ENCODE measurements at places on chromosomes 7 and 10.

- DNase-seq = no peak
These were observed 808.5 kb downstream of the PHTF2 start for GRCh38 chr7:78607099-78607498.

DNA sequence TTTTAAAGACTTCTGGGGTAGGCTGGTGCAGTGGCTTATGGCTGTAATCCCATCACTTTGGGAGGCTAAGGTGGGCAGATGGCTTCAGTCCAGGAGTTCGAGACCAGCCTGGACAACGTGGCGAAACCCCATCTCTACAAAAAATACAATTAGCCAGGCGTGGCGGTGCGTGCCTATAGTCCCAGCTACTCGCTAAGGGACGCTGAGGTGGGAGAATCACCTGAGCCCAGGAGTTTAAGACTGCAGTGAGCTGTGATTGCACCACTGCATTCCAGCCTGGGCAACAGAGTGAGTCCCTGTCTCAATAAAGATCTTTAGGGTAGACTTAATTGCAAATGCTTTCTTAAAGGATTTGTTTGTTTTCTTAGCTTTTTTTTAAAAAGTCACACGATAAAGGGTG, 29.3 kb downstream of the PTPN12 start:
- no peak for DNase-seq

- no peak for DNase-seq
These were observed 2.2 kb downstream of the IFT22 start for GRCh38 chr7:101319401-101319800.

DNA sequence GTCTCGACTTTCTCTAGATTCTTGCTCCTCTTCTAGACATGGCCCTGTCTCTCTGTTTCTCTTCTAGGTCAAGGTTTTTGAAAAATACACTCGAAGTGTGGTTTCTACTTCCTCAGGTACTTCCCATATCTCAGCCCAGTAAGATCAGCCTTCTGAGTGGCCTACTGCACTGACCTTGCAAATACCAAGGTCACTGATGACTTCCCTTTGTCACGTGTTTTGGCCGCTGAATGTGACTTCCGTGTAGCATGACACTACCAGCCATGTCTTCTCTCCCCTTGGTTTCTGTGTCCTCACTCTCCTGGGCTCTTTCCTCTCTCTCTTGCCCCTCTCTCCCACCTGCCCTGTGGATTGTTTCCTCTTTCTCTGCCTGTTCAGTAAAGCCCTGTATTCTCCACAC, 7.9 kb upstream of the WIPF3 start:
- no peak for DNase-seq

DNA sequence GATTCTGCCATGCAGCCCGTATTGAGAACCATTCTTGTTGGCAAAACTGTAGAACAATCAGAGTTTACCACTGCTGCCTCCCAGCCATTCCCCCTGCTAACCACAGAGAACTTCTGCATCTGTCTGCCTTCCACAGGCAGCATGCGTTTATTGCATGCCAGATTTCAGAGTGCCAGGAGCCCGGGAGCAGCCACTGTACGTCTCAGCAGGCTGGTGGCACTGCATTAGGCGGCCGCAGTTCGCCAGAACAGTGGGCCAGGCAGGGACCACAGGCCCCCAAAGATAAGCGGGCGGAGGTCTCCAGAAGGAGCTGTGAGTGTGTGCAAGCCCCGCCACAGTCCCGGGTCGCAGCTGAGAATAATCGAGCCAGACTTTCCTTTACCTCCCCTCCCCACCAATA, 31.8 kb downstream of the ZNF467 start:
- no peak for DNase-seq

GRCh38 chr10:58555930-58556311, 43.2 kb downstream of the BICC1 start:
- no peak for DNase-seq

- no peak for DNase-seq
These were observed 109.5 kb downstream of the PRKG1 start for GRCh38 chr10:51183783-51184182.

DNA sequence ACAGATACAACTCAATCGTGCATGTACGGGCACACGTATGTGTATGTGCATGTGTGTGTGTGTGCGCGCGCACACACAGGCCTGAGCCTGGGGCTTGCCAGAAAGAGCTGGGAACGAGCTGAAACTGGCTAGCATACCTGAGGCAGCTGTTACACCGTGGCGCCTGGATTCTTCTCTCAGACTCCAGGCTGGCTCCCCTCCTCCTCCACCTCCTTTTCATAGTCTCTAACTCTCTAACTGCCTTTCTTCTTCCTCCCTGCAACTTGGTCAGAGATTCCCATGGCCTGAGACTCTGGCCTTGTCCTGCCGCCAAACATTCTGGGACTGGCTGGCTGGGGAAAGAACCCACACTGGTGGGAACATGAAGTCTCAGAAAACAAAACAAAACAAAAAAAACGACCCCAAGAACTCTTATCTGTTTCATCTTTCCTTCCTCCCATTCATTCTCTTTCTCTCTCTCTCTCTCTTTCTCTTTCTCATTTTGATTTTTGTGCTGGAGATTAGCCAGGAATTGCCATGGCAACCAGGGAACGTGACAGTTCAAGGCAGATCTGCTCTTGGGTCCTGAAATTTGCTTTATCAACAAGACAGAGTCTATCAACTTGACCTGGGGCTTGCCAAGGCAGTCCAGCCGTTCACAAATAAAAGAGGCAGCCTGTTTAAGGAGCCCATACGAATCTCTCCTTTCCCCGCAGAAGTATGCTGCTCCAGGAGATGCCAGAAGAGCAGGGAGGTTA, 76.8 kb upstream of the SEM1 start:
- DNase-seq = no peak

GRCh38 chr7:157620616-157621015, 283.8 kb downstream of the DNAJB6 start:
- no peak for DNase-seq

DNA sequence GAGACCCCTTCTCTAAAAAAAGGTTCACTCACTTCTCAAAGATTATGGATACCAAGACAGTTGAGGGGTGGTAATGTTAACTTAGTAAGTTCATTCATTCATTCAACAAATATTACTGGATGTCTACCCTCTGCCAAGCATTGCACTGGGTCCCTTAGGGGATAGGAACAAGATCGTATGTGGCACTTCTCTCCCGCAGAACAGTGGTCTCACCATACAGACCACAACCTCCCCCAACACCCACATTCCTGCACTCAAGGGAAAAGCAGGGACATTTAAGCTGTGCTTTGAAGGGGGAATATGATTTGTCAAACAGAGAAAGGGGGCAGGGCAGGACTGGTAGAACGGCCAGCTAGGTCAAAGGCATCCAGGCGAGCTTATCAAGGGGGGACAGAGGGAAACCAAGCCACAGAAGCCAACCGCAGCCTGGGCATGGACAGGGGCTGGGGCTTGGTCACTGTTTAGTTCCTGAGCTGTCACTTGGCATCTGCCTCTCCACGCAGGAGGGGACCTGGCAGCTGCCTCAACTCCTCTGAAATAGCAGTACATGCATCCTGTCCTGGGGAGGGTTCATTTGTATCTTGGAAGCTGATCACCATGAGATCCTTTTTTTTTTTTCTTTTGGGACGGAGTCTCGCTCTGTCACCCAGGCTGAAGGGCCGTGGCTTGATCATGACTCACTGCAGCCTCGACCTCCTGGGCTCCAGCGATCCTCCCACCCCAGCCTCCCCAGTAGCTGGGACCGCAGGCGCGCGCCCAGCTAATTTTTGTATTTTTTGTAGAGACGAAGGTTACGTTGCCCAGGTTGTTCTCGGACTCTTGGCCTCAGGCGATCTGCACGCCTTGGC, 949 bp upstream of the CLIP2 start:
- DNase-seq = no peak

DNA sequence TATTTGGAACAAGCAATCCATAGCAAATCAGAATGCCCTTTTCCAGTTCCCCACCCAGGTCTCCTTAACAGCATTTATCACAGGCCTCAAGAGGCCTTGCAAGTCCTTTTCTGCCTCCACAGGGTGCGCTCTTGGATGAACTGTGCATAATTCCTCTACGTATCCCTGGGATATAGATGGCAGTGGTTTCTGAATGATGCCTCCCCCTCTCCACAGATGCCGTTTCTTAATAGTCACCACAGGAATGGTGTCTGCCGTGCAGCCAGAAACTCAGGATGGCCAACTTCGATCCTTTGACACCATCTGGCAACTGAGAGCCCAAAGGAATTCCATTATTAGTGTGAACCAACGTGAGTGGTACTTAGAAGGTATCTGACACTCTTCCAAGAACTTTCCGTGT, 43.1 kb downstream of the JAZF1 start:
- no peak for DNase-seq

DNA sequence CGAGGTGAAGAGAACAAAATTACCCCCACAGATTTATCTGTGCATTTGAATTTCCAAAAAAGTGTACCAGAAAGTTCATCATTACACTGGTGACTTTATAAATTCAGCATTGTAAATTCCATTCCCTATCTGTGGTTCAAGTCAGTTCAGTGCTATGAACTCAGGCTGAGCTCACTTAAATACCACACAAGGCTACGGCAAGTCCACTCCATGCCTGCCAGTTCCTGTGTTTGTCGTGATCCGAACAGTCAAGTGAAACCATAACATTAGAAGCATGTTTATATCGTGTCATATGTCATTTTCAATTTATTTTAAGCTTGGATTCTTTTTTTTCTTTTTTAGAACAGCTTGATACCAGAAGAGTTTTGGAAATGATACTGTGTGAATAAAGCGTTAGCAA, 14.8 kb downstream of the MBL2 start:
- DNase-seq = no peak

GRCh38 chr7:2065528-2065927, 167.2 kb downstream of the MAD1L1 start:
- DNase-seq = no peak

DNA sequence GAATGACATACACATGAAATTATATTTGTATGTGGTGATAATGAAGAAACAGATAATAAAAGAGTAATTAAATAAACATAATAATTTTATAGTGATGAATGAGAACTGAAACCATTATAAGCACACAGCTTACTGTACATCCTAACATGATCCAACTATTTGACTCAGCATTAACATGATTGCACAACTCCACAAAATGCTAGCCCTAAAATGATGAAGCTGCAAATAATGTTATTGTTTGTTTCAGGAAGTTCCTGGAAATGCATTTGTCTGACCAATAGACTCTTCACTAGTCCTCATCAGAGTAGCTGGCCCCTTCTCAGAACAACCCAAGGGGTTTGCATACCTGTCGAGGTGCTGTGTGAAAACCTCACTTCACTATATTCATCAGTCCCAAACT, 115.5 kb downstream of the RTKN2 start:
- DNase-seq = peak; percentile 47

- no peak for DNase-seq
These were observed 73.8 kb upstream of the SLF2 start for GRCh38 chr10:100838986-100839385.

DNA sequence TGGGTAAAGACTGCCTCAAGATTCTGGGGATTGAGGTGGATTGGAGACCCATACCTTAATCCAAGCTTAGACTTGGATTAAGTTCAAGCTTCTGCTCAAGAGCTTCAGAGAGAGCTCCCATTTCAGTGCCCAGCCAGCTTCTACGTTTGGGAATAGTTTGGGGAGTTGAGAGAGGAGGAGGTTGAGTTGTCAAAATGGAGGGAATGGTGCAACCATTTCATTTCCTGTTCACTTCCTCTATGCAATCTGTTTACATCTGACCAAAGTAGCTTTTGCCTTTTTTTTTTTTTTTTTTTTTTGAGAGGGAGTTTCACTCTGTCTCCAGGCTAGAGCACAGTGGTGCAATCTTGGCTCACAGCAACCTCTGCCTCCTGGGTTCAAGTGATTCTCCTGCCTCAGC, 65.8 kb downstream of the ENTPD1 start:
- no peak for DNase-seq

DNA sequence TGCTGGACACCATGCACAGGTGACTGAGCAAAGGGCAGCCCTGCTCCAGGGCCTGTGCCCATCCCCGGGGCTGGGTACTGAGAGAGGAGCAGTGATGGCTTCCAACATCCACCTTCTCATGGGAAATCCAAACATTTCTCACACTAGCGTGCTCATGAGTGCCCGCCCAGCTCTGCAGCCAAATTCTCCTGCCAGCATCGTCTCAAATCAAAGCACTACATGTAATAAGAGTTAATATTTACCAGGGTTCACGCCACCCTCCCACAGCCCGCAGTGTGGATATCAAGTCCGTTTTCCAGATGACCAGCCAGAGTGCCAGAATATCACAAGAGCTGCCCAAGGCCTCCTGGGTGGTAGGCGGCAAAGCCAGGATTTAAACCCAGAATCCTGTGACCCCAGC, 12.1 kb downstream of the IL15RA start:
- DNase-seq = no peak

DNA sequence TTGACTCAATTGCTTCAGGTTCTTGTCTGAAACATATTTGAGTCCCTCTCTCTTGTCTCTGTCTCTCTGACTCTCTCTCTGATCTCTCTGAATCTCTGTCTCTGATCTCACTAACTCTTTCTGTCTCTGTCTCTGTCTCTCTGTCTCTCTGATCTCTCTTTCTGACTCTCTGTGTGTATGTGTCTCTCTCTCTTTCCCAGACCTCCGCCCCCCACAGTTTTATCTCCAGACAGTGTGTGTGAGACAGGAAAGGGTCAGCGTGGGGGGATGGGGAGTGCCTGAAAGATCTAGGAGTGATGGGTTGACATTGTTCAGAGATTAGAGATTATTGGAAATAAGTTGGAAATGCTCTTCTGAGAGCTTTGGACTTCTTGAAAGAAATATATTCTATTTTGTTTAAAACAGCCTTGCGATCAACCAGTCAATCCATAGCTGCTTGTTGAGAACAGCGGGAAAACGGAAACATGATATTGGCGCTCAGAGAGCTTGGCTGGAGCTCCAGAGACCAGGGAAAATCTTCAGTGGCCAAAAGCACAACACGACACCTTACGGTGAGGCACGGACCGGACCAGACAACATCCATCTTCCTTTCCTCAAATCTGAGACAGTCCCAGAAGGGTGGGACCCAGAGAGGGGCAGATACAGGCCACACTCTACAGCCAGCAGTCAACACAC, 35.5 kb downstream of the CALML3 start:
- DNase-seq = no peak

GRCh38 chr7:82975811-82976468, 186.7 kb downstream of the PCLO start:
- no peak for DNase-seq

DNA sequence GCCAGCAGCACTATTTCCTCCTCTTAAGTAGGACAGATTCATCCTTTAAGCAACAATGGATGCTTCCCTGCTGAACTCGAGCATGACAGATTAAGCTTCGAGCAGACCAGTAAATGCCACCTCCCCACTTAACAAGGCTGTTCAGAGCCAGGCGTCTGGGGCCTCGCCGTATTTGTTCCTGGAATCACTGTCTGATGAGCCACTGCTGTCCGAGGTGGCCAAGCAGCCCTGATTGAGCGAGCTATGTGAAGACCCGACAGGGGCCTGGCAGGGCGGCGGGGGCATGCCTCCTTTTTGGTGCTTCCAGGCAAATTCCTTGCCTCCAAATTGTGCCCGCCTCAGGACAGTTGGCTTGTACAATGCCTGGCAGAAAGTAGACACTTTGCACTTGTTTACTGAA, 862.6 kb downstream of the NRG3 start:
- DNase-seq = no peak

DNA sequence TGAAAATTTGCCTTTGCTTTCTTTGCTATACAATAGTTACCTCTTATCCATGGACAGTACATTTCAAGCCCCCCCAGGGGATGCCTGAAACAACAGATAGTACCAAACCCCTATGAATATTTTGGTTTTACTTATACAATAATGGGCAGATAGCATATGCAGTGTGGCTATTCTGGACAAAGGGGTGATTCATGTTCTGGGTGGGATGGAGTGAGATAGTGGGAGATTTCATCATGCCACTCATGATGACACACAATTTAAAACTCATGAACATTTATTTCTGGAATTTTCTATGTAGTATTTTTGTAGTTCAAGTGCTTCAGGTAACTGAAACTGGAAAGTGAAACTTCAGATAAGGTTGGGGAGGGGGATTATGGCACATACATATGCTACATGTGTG, 12.0 kb downstream of the STARD3NL start:
- DNase-seq = no peak

Data from fibroblast of the conjunctiva (primary cell).